ENCODE measurements at places on chromosomes 5 and 9.

DNA sequence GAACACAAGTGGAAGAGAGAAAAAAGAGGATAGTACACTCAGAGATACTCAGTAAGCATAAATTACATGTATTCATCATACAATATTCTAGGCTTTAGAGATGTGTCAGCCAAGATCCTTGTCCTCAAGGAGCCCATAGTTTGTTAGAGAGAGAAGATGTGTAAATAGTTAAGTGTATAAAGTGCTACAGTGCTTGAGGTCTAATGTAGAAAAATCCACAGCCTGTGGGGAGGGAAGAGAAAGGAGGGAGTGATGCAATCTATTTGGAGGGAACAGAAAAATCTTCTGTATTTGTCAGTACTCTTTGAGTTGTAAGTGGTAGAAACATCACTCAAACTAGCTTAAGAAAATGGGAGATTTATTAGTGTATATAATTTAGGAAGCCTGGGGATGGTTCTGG lies 81.9 kb downstream of the PALM2AKAP2 start:
- no peak for DNase-seq

DNA sequence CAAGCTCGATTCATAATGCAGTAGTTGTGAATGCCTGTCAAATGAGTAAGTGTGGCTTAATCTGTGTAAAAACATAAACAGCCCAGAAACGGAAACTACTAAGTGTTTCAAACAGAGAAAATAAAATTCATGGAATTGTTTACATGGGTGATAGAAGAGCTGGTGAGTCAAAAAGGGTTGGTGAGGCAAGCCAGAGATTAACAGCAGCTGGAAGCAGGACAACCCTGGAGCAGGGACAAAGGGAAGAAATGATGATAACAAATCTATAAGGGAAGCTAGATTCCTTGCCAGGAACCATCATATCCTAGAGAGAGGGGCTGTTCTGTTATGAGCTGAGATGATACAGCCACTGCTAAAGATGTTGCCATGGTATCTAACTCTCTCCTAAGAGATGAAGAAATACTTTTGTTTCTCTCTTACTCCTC lies 18.0 kb upstream of the PRR16 start:
- DNase-seq: no peak

GRCh38 chr9:133472753-133473378 lies 6.0 kb downstream of the SLC2A6 start:
- DNase-seq: no peak

- DNase-seq: no peak
These were observed 2.5 kb downstream of the OR13F1 start for GRCh38 chr9:104506565-104506964.

DNA sequence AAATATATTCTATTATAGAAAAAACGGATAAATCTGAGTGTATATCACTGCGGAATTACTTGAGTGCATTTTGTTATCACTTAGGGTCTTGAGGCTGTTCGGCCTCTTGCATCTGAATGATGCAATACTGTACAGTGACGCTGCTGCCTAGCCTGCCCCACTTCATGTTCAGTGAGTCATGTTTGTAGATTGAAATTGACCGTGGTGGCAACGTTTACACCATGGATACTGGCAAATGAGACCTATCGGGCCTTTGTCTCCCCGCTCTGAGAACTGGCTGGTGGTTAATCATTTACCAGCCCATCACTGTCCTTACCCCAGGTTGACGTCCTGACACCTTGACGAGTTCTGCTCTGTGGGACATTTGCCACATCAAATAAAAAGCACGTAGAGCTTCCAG lies 510.1 kb upstream of the ADAMTS16 start:
- no peak for DNase-seq

- DNase-seq: no peak
These were observed 2.3 kb downstream of the SLC22A4 start for GRCh38 chr5:132296412-132297016.

DNA sequence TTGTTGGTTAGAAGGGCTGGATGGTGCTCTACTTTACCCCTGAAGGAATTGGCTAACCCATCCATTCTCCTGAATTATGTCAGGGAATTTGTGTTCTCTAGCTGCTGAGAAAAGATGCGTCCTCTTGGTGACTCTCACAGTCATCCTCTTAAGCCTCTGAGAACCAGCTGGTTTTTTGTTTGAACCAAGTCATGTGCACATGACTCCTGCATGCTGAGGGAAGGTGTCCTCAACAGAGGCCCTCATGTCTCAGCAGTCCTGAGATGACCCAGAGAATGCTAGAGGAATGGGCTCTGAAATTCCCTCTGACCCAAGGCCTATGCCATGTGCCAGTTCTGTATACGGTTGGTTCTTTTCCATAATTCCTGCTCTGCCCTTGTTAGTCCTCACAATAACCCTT lies 10.4 kb upstream of the C5orf63 start:
- DNase-seq: no peak

GRCh38 chr5:55570570-55570969 lies 35.8 kb upstream of the PLPP1 start:
- no peak for DNase-seq

DNA sequence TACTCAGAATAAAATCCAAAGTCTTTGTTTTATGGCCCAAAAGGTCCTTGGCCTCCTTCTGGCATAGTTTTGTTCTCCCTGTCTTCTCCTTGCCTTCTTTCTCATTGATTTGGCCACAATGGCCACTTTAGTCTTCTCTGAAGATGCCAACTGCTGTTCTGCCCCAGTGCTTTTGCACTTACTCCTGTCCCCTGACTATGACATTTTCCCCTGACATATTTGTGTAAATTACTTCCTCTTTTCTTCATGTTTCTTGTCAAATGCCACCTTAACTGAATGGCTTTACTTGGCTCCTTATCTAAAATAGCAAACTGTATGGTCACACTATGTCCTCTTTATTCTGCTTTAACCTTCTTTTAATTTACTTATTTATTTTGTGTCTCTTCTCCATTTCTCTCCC lies 484.7 kb upstream of the ARRDC3 start:
- no peak for DNase-seq

DNA sequence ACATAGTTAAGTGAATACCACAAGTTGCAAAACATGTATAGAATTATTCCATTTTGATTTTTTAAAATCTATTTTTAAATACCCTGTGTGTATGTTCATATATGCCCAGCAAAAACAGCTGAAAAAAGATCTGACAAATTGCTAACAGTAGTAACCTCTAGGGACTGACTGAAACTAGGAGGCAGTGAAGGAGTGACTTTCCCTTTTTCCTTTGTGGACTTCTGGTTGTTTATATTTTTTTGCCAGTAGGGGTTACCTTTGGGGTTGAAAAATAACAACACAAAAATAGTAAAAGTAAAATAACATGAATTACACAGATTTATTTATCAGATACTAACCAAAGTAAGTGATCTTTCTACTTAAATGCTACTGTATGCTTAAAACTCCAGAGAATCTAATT lies 2.9 kb downstream of the MEGF9 start:
- DNase-seq: no peak

DNA sequence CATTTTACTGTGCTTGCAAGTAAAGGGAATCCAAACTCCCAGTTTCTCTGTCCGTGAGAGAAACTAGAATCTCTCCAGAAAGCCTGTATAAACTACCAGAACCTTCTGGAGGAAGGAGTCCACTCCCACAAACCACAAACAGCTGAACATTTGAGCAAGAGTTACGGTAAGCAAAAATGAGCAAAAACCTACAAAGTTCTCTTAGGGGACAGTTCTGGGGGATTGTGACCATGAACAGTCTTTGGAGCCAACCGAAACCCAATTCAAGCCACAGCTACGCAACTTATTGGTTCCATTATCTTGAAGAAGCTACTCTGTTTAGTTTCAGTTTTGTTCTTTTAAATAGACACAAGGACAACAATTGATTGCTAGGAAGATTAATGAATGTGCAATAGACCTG lies 330.6 kb downstream of the ASTN2 start:
- DNase-seq: no peak

DNA sequence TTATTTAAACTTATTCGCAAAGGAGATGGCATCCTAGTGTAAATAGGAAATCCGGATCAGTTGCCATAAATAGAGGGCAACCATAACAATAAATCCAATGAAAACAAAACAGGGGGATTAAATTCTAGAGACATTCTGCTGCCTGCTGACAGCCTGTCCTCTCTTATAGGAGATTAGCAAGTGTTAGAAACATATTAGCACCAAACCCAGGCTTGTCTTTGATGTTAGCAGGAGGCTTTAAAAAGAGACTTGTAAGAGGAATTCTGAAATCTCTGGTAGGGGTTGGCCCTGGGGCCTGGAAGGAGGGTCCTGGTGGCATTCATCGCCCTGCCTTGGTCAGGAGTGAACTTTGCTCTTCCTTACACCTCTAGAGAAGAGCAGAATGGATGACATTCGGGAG lies 21.6 kb downstream of the NDST1 start:
- no peak for DNase-seq

- no peak for DNase-seq
These were observed 64.6 kb downstream of the RGS3 start for GRCh38 chr9:113528088-113528487.

- no peak for DNase-seq
These were observed 684 bp upstream of the MED7 start for GRCh38 chr5:157143127-157143971.

- DNase-seq: peak; percentile 3
These were observed 6.5 kb upstream of the TBC1D9B start for GRCh38 chr5:179914032-179914755.

DNA sequence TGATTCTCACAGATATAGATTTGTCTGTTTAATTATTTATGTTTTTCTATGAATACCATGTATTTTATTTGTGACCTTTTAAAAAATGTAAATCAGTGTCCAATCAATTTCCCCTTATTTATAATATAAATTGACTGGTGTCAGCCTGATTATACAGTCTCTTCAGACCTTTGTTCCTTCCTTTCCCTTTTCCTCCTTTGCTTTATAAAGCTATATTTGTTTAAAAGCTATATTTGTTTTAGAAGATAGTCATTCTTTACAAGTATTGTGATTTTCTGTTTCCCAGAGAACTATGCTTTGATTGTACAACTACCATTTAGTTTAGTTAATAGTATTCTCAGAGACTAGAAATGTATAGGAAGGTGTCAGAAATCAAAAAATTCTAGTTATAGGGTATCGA lies 90.6 kb downstream of the CNTLN start:
- no peak for DNase-seq

GRCh38 chr5:112418659-112419163 lies 366 bp downstream of the EPB41L4A start:
- DNase-seq: no peak

DNA sequence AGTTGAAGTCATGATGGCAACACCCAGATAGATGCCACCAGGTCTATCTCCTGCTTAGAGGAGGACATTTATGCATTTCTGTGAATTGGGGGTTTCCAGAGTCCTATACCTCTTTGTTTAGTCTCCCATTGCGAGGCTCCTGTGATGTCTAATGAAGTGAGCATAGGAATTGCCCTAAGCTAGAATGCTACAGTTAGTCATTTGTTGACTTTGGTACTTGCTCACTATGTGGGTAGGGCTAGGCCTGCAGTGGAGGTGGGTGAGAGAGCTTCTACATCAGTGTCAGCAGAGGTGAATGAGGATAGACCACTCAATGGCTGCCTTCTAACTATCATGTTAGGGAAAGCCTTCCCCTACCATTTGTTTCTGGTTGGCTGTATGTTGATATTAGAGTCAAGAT lies 173.3 kb upstream of the POC5 start:
- no peak for DNase-seq

GRCh38 chr9:2299156-2299842 lies 284.2 kb downstream of the SMARCA2 start:
- no peak for DNase-seq

DNA sequence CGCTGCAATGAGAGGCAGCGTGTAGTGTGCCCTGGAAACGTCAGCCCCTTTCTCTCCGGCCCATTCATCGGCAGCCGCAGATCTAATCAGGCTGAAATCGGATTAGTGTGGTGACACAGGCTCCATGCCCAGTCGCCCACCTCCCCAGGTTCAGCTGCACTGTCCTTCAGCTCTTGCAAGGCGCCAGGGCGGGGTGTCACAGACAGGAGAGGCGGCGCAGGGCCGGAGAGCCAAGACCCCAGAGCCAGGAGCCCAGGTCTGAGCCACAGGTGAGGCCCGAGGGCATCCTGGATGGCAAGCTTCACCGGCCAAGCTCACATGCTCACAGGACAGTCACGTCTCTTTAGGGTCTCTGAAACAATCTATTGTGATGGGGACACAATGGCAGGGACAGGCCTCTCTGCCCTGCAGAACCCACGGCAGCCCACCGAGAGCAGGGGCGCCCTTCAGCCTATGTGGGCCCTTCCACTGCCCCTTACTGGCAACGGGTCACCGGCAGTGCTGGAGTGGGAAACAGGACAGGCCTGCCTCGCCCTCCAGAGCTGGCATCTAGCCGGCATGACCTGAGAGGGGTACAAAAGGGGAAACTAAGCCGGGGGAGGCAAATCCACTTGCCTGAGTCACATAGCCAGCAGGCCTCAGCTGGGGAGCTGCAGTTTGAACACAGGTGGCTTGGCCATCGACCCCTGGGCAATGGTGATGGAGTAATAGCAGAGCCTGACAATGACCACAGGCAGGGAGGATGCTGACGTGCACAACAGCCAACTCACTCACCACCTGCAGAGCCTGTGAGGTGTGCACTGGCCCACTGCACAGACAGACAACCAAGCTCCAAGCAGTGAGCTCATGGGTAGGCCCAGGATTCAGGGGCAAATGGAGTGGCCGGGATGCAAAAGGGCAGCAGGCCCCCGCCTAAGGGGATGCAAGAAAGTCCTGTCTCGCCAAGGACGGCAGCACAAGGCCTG lies 48.1 kb downstream of the VAV2 start:
- no peak for DNase-seq

DNA sequence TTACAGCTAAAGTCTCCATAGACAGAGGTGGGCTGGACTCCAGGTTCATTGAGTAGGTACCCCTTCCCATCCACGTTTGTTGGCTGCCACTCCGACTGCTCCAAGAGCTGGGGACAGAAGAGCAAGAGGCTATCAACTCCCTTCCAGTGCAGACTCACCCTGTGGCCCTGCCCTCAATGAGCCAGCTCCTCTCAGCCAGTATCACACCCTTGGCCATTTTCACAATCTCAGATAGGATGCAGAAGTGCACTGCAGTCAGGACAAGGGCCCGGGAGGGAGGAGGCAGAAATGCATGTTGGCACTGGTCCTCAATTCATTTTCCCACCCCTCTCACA lies 6.2 kb downstream of the IRF1 start:
- DNase-seq: no peak

- no peak for DNase-seq
These were observed 18.4 kb downstream of the GADD45G start for GRCh38 chr9:89622933-89623861.

All from smooth muscle cell of the brain vasculature (primary cell).